CD4-positive, alpha-beta T cell (primary cell): ENCODE measurements at places on chromosomes 2 and 18.

DNA sequence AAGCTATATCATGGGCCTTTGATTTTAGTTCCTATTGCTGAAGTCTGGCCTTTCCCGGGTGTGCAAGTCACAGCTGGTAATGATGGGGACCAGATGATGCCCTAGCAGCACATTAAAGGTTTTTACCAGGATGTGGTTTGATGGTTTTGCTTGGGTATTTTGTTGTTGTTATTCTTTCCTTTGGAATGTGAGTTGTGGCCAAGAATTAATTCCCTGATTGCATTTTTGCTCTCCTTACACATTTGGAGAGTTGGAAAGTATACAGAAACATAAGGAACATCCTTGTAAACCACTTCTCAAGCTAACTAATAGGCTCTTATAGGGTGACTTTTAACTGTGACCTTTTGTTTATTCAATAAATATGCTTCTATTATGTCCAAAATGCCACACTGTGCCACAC lies 154.1 kb upstream of the MMADHC start:
- DNase-seq, result no peak

DNA sequence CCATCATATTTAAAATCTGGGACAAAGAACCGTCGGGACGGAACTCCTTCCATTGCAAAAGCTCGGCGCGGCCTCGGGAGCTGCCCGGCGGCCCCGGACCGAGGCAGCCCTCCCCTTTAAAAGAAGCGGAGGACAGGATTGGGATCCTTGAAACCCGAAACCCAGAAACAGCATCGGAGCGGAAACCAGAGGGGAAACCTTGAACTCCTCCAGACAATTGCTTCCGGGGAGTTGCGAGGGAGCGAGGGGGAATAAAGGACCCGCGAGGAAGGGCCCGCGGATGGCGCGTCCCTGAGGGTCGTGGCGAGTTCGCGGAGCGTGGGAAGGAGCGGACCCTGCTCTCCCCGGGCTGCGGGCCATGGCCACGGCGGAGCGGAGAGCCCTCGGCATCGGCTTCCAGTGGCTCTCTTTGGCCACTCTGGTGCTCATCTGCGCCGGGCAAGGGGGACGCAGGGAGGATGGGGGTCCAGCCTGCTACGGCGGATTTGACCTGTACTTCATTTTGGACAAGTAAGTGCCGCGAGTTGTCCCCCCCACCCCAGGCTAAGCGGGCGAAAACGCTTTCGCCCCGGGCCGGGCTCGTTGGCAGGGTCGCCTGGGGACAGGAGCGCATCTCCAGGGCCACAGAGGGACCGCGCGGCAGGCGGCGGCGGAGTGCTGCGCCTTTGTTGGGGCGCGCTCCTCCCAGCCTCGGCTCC lies at the start of gene ANTXR1:
Gene ANTXR1 (plus strand): TSS at position 38 of the 698 bp plus-strand sequence. CDS start 321 bp downstream, at position 359.
- peak; percentile 13 for DNase-seq

DNA sequence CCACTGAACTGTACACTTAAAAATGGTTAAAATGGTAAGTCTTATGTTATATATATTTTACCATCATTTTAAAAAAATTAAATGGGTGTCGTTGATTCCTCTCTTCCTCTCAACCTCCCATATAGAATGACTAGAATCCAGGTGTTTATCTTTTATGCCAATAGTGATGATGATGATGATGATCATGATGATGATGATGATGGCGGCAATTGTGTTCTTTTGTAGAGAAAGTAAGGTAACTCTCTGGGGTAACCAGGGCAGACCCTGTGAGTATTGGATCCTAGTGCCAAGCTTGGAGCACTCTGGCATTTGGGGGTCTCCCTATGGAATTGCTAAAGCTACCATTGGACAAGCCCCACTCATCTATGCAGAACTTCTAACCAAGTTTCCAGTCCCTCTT lies 113.6 kb downstream of the GLI2 start:
- no peak for DNase-seq

DNA sequence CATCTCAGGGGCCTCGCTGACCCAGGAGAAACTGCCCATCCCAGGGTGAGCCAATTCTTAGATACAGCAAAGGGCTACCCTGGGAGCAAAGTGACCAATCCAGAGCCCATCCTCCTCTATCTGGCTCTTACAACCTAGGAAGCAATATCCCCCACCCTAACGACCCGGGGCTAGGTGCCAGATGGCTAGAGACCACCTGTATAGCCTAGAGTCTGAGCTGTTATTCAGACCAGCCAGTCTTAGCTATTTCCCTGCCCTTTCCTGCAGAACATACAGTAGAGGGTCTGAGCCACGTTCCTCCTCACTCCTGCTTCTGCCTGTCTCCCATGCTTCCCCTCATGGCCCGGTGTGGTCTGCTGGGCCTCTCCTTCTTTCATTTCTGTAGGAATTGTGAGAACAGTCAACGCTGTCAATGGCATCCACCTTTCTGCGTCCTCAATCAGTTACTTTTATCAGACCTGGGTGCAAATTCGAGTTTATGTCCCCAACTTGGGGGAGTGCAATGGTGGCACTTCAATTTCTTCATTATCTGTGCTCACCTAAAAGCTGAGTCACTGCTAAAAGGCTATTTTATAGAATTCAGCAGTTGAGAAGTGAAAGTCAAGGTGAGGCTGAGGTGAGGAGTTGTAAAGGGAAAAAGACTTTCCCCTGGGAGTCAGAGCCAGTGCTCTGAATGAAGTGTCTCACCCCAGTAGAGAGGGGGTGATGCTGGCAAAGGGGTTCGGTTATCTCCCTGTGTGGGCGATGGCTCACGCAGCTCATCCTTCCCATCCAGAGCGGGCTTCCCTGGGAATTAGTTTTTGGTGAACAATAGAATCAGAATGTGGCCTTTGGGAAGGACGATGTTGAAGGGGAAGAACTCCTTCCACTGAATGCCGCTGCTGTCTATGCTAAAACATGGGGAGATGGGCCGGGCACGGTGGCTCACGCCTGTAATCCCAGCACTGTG lies 42.4 kb downstream of the LONRF2 start:
- DNase-seq, result no peak
